NCI-H1694 treated with DMSO at 0.1 percent for 48 hours (cell line): ENCODE measurements at places on chromosomes 12 and 14.

- DNase-seq = no peak
These were observed 909.1 kb downstream of the TRHDE start for GRCh38 chr12:73181244-73181643.

DNA sequence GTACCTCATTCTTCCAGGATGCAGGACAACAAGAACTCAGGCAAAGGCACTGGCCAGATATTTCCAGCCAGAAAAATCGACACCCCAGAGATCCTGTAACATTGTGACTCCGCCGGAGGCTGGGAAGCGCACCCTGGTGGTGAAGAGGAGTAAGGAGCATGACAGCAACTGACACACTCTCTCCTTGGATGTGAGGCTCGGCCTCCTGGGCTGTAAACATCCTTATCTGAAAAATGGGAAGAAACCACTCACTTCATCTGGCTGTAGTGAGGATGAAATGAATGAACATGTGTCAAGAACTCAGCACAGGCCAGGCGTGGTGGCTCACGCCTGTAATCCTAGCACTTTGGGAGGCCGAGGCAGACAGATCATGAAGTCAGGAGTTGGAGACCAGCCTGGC is 27.5 kb downstream of the TCHP start:
- DNase-seq = no peak

GRCh38 chr12:78645956-78646355 is 218.6 kb upstream of the SYT1 start:
- no peak for DNase-seq

DNA sequence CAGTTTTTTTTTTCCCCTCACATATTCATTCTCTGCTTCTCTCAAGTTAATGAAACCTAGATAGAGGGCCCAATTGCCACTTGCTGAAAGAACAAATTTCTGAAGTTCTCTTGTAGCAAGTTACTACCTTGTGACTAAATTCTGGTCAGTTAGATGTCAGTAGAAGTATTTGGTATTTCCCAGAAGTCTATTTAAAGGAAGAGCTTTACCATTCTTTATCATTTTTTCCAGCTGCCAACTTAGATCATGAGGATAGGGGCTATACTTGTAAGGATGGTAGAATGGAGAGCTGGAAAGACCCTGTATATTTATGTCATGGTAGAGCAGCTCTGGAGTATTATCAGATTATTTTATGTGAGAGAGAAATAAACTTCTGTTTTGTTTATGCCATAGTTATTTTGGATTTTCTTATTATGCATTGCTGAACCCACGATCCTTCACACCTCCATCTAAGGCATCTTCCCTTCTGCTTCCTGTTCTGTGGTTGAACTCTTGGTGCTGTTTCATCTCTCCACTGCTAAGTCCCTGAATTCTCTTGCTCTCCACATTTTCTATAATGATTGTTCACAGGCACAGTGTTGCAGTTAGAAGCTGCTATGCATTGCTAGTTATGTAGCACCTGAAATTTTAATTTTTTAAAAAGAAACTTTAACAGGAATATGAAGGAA is 25.9 kb downstream of the FUT8 start:
- no peak for DNase-seq

- DNase-seq = no peak
These were observed 13.9 kb upstream of the RPLP0 start for GRCh38 chr12:120214626-120215356.

DNA sequence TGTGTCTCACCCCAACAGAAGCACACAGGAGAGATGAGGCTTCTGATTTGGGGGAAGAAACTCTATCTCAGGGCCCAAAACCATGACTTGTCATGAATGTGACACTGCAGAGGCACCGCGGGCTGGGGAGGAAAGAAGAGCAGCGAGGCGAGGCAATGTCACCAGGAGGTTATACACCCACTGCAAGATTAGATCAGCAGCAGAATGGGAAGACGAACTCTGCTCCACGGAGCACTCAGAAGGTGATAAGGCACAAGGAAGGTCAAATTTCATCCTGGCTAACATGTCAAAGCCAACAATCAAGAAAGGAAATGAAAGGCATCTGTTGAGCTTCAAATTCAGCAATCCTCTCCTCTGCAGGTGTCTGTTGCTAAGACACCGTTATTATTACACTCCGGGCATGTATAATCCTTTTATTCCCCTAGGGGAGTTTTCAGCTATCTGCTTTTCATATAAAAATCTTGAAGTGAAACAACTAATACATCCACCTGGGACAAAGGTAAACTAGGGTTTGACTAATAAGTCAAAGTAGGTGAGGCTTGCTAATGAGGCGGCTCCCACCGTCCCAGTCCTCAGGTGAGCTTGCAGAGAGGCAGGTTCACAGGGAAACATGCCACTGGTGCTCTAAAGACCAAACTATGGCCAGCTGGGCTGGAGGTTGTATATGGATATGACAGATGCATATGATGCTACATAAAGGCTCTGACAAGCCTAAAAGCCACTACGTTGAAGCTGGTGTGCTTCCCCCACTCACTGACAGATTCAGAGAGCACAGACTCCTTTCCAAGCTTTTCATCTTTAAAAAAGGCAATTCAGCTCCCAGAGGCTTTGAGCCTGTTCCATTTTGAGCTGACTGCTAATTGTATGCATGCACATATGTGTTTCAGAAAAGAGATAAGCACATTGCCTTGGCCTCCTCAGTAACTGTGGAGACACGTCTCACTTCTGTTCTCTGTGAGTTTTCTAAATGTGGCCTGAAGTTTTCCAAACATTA is 221.2 kb downstream of the NELL2 start:
- peak; percentile 77 for DNase-seq

- no peak for DNase-seq
These were observed 1103.6 kb downstream of the BCL11B start for GRCh38 chr14:98168211-98168985.

DNA sequence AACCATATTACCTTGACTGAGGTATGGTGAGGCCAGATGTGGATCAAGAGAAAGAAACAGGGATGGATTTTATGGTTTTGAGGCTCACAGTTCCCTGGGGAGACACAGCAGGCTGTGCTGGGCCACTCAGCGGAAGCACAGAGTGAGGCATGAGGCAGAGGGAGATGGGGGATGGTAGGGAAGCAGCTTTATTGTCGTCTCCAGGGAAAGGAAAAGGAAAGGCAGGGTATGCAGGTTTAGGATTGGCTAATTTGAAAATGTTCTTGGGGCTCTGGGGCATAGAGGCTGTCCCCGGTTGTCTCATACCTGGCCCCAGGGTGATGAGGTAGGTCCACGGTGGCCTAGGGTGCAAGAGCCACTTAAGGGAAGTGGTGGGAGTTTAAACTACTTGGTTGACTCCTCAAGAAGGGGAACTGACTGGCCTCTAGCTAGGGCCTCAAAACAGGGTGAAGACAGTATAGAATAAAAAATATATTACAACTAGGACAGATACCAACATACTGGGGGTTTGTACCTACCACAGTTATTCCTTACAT is 322.8 kb downstream of the RGS6 start:
- DNase-seq = no peak

DNA sequence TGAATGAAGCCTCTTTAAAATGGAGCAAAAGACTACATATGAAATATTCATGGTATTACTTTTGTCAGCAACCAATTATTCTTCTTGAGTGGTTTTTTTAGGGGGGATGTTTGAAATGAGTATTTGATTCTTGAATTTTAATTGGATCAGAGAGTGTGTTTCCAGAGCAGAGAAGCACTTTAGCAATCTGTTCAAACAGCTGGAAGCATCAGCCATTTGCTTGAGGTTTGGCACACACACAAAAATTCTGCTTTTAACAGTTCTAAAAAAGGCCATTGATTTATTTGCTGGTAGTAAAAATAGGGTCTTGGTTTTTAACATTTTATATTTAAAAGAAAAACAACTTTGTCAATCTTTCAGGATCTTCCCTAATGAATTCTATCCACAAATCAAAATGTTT is 292.7 kb downstream of the LRFN5 start:
- peak; percentile 99 for DNase-seq

DNA sequence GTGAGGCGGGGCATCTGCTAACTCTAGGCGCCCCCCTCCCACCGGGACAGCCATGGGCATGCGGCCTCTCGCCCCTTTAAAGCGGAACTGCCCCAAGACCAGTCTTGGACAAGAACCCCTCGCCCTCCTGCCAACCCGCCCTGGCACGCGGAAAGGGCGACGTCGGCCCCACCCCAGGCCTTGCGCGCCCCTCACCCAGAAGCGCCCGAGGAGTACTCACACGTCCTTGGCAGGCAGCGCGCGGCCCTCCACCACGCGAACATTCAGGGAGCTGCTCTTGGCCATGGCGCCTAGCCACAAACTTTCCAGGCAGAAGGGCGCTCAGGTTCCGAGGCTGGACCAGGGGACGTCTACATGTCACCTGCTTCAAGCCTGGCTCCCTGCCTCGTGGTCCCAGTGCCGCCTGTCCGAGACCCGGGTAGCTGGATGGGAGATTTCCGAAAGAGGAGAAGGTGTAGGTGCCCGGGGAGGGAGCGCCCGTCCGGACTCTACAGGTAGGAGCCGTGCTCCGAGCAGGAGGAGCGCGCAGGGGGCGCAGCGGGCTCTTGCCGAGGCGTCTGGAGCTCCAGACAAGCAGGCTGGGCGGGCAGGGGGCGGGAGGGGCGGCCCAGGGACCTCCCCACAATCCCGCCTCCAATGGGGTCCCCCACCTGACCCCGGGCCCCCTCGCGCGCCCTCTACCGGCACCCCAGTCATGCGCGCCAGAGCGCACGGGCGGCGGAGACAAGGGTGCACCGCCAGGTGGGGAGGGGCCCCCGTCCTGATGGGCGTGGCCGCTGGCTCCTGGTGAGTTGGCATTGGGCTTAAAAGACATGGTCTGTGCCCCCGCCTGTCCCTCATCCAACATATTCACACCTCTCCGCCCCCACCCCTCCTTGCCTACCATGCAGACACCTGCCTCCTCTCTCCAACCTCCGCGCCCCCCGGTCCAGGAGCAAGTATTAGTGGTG is at the start of gene RASAL1:
RASAL1 (minus strand) TSS at position 584 of the 950 bp plus-strand sequence; CDS start at position 285, 299 bp downstream.
- DNase-seq = peak; percentile 35

- no peak for DNase-seq
These were observed 25.2 kb downstream of the NGB start for GRCh38 chr14:77245820-77246219.

DNA sequence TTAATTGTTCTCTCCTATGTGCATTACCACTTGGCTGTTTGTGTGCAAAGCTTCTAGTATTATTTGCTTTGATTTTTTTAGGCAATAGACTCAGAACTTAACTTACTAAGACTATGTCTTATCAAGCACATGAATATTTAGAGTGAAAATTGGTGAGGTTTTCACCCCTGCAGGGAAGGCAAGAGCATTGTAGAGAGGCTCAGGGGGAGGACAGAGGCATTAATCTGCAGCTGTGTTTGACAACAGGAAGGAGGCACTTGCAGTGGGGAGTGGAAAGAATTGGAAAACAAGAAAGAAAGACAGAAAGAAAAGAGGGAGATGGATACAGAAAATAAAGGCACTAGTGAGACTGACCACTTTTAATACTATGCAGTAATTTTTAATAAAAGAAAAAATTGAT is 431.6 kb downstream of the PDZRN4 start:
- no peak for DNase-seq

GRCh38 chr14:75518625-75519024 is 3.6 kb upstream of the BATF start:
- DNase-seq = peak; percentile 14

DNA sequence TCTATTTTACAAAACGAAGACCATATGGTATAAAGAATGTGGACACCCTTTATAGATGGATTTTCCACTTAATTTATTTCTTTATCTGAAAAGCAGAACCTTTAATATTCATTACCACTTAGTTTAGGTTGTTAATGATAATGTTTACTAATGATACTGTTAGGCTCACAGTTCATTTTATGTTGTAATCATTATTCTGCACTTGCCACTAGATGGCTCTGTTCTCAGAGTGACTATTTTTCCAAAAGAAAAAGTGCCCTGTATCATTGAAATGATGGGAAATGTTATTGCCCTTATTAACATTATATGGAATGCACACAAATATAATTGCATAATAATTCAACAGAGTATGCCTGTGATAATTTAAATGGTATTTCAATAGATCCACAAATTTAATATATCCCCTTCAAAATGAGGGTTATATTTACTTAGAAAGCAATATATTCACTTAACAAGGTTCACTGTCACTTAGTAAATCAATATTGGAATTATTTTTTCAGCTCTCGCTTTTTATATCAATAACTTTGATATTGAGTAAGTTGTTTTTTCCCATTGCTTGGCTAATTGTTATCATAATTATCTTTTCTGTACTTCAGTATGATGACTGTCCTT is 95.7 kb downstream of the PDE3A start:
- peak; percentile 49 for DNase-seq

DNA sequence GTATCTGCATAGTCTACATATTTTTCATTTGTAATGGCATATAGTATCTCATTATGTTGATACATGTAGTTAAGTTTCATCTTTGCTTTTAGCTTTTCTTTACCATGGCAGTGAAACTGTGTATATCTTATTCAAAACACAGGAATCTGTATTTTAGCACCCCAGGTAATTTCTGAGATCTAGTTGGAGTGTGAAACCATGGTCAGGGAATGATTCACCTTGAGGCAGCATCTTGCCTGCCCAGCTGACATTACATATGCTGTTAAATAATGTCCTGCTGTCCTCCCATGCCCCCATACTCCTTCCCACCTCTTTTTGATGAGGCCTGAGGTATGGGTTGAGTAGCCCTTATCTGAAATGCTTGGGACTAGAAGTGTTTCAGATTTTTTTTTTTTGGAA is 125.4 kb upstream of the ATF1 start:
- no peak for DNase-seq

GRCh38 chr12:46005151-46005797 is 14.9 kb upstream of the SCAF11 start:
- no peak for DNase-seq

GRCh38 chr14:100440758-100441203 is 117.6 kb downstream of the SLC25A47 start:
- peak; percentile 83 for DNase-seq

DNA sequence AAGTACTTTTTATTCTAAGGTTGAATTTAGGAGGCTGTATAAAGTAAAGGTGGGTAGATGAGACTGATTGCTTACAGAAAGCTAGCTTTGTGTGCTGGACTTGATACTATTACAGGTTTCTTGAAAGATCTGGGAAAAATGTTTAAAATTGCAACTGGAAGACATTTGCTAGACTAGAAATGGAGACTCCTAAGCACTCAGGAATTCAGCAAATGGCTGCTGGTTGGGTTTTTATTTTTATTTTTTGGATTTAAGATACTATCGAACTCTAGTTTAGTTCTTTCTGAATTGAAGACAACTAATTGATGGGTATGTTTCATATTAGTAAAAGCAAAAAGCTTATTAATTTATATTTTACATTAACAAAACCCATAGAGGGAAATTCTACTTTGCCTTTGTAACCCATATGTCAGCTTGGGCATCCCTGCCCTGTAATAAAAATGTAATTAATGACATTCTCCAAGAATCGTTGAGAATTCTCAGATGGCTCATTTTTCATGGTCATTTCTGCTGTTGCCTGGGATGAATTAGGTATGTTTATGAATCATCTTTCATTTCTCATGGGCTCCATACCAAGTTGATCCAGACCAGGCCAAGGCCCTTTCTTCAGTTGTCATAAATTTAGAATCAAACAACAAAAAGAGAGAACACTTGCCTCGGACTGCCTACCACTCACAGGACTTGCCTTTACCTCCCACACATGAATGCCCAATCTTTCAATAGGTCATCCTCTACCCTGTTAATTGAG is 102.1 kb downstream of the ERGIC2 start:
- no peak for DNase-seq

- DNase-seq = no peak
These were observed 27.3 kb downstream of the SPRING1 start for GRCh38 chr12:116710370-116711150.

GRCh38 chr12:119363490-119363889 is 29.0 kb downstream of the CCDC60 start:
- DNase-seq = no peak
